Muscle of leg (tissue), 16 donors: ENCODE measurements at places on chromosomes 2 and 18. TPM values are rescaled to one million over a fixed set of nuclear protein-coding genes. Genes with fewer than 3 reads are reported as not detected.
A peak's percentile ranks its signal among the peaks of the same experiment; 100 is the strongest.

Gene CYP27C1
- 7.8 TPM for polyA plus RNA-seq

- no peak for DNase-seq
Measured at GRCh38 chr2:167122389-167122788, 234.1 kb downstream of the XIRP2 start.

DNA sequence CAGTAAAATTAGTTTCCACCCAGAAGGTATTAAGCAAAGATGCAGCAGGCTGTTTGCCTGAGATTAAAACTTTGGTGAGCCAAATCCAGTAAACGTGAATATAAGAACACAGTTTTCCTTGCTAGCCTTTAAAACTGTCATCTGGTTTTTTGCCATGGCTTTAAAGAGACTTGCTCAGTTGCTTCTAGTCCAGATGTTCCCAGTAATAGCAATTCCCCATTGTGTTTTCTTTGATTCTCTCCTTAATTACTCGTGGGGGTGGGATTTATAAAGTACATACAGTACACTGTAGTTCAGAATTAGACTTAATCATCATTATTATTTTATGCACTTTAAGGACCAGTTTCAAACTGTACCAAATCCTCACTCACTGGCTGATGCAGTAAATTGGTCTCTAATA, 303.5 kb upstream of the ZNF804A start:
- DNase-seq, result peak; percentile 19

Gene BUB1
- 11.9 TPM for polyA plus RNA-seq

- DNase-seq, result no peak
Measured at GRCh38 chr2:189425676-189426075, 15.6 kb upstream of the WDR75 start.

DNA sequence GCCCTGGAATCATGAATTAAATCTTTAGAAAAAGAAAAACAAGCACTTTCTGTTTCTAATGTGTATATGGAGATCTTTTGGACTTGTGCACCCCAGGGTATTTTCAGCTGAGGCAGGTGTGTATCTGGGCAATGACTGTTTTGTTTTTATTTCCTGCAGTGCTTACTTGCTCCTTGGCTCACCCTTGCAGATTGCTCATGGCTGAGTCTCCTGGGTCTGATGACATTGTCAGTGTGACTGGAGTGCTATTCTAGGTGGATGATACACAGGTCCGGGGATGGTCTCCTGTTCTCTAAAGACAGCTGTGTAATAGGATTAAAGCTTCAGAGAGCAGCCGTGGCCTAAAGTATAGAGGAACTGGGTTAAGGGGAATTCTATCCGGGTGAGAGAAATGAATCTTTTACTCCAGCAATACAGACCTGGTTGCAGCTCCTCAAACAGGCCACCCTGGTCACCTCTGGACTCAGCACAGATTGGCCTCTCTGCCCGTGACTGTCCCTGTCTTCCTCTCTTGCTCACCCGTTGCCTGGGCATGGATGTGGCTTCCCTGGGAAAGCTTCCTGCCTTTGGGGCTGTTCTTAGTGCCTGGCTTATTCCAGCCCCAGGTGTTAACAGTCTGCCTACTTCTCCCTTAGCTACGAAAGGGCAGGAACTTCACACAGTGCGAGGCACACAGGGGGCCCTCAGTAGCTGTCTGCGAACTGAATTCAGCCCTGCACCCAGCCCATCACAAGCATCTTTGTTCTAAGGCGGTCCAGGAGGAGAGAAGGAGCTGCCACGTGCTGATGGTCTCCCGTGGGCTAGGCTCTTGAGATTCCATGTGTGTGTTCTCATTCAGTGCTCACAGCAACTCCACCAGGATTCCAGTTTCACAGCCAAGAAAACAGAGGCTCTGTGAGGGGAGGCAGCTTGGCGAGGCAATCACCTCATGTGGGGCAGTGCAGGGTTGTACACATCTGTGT, 84.3 kb downstream of the ACOXL start:
- DNase-seq, result peak; percentile 76
